ENCODE measurements at places on chromosomes 16 and 17. TPM values are rescaled to one million over a fixed set of nuclear protein-coding genes. Genes with fewer than 3 reads are reported as not detected.

GRCh38 chr16:14251419-14251818 lies 180.3 kb downstream of the MRTFB start:
- DNase-seq = no peak

DNA sequence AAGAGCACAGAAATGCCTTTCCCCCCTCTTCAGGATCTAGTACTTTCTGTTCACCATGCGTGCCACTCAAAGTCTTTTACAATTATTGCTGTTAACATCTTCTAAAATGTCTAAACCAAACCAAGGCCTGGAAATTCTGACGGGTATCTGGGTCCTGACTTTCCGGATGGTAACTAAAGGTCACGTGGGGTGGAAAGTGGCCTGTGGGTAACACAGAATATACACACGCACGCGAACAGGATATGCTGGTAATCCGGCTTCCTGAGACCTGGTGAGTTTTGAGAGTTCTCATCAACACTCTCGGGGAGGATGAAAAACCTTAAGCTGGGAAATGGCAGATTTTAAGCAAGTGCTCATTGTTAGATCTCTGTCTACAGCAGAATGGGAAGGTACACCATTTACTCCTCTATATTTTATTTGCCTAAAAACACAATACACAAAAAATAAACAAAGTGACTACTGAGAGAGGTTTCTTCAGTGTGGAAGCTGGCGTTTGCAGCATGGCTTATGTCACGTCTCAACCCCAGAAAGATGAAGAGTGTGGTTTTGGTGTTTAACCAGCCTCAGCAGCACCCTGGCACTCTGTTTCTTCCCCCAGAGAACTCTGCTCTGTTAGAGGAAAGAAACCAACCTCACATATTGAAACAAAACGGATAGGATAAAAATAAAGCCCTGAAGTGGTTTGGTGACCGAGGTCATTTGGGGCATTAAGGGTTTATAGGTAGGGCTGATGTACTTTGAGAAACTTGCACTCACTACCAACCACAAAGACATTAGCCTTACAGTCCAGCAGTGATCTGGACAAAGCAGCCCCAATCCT lies 37.3 kb downstream of the SMG6 start:
- no peak for DNase-seq

DNA sequence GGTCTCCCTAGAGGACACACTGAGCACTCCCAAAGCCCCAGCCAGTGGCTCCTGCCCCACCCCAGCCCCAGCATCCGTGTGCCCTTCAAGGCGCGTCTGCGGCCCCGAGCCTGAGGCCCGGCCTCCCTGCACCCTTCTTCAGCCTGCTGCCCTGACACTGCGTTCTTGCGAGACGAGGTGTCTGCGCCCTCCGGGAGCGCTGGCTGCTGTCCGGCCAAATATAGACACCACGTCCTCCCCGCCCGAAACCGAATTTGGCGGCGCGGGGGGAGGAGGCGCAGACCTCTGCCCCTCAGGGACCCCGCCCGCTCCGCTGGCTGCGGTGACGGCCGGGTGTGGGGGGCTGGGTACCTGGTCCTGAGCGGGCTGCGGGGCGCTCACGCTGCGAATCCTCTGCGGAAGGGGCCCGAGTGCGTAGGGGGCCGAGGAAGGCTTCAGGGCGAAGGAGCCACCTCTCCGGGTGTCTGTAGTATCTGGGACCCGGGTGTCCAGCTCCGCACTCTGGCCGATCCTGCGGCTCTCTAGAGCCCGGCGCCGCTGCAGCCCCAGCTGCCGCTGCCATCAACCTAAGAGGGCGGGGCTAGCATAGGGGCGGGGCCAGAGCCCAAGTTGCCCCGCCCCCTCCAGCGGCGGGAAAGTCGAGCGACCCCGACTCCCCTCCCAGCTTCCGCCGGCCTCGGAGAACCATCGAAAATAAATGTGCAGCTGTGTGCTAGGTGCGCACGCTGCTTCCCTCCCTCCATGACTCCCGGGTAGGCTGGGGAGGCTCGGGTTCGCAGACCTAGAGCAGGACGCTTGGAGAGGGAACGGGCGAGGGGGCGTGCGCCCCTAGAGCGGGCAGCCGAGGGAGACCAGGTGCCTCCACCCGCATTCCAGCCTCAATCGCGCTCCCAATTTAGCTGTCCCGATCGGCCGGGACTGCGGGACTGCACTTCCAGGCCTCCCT lies at the start of gene CORO6:
CORO6 (minus strand) TSS at position 576 of the 946 bp plus-strand sequence. CDS start 1,491 bp downstream, outside the sequence.
- DNase-seq = peak; percentile 95

GRCh38 chr17:77491921-77492445 lies 351.2 kb downstream of the SEC14L1 start:
- no peak for DNase-seq

PIRT gene
- not detected for polyA plus RNA-seq

GALK1 gene
- 36.5 TPM for polyA plus RNA-seq

ACAP1 gene
- polyA plus RNA-seq = 6.4 TPM

- DNase-seq = no peak
These were observed 540.3 kb downstream of the KCNJ2 start for GRCh38 chr17:70709596-70709995.

DNA sequence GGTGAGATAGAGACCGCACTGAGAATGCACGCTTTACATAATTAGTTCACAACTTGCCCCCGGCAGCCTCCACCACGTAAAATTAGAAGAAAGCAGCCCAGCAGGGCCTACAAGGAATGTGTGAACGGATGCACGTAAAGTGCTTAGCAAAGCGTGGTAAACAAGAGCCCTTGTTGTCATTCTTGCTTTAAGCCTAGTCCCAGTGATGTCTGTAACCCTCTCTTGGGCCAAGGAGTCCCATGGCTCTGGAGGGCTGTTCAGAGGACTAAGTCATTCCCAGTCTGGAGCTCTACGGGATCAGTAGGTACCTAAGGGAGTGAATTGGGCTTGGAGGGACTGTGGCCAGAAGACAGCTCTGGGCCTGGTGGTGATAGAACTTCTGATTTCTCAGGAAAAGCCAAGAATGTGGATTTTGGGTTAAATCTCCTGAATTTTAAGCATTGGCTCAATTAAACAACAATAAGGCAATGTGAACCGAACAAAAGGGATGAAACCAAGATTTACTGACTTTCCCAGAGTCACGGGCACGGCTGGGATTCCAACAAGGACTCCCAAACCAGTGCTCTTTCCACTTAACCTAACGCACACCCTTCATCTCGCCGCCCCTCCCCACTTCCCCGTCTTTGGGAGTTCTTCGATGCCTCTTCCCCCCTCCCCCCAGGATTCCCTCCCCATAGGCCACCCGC lies 775 bp upstream of the CHP2 start:
- DNase-seq = no peak

DNA sequence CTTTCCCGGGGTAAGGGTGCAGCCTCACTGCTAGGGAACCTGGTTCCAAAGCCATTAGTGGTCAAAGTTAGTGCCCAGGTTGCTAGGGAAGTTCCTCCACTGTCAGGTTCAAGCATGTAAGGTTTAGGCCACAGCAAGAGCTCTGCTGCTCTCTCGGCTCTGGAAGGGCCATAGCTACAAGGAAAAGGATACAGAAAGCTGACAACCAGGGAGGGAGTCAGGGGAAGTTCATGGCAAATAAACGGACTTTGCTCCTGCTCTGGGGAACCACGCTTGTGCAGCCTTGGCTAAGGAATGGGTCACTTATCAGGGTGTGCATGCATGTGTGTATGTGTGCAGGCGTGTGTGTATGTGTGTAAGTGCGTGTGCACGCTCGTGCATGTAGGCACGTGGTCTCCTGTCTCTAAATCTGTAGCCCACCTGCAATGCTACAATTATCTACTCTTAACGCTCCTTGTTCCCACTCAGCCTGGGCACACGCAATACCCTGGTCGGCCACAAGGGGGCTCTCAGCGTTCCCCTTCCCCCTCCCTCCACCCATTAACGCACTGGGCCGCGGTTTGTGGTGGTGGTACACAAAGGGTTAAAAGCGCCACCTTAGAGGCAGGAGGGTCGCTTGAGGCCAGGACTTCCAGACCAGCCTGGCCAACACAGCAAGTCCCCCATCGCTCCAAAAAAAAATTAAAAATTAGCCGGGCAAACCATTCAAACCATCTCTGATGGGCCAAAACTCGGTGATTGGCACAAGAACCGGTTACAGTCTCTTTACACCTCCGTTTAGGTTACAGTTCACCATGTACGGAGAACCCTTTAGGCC lies 48.4 kb upstream of the KDM8 start:
- DNase-seq = peak; percentile 77

- peak; percentile 92 for DNase-seq
These were observed 454 bp downstream of the CCDC40 start for GRCh38 chr17:80036715-80037477.

- no peak for DNase-seq
These were observed 10.4 kb downstream of the CALB2 start for GRCh38 chr16:71368958-71369357.

SYT17 gene
- polyA plus RNA-seq = 0.39 TPM

- peak; percentile 42 for DNase-seq
These were observed 17.2 kb downstream of the CASKIN2 start for GRCh38 chr17:75498039-75498725.

DNA sequence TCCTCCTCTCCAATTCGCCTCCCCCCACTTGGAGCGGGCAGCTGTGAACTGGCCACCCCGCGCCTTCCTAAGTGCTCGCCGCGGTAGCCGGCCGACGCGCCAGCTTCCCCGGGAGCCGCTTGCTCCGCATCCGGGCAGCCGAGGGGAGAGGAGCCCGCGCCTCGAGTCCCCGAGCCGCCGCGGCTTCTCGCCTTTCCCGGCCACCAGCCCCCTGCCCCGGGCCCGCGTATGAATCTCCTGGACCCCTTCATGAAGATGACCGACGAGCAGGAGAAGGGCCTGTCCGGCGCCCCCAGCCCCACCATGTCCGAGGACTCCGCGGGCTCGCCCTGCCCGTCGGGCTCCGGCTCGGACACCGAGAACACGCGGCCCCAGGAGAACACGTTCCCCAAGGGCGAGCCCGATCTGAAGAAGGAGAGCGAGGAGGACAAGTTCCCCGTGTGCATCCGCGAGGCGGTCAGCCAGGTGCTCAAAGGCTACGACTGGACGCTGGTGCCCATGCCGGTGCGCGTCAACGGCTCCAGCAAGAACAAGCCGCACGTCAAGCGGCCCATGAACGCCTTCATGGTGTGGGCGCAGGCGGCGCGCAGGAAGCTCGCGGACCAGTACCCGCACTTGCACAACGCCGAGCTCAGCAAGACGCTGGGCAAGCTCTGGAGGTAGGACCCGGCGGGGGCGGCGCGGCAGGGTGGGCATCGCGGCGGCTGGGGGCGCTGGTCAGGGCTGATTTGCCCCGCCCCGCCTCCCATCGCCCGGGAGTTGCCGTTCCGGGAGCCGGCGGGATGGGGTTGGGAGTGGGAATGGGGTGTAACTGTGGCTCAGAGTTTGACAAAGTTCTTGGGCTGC lies 567 bp downstream of the SOX9 start:
- DNase-seq = peak; percentile 85

DNA sequence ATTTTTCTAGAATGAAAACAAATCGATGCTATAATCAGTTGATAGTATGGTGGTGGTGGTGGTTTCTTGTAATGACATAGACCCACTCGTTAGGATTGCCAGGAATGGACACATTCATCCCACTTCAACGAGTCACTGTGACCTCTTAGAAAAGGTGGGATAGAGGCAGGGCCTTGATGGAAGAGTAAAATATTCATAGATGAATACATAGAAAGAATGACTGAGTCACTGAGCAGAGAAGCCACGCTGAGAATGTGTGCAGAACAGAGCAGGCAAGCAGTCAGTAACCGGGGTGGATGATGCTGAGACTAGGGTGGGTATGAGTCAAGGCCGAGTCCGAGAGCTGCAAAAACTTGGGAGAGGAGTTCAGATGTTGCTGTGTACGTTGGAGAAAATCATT lies 129.9 kb downstream of the PITPNC1 start:
- no peak for DNase-seq

- peak; percentile 60 for DNase-seq
These were observed 829 bp downstream of the PITPNM3 start for GRCh38 chr17:6555331-6556120.

DNA sequence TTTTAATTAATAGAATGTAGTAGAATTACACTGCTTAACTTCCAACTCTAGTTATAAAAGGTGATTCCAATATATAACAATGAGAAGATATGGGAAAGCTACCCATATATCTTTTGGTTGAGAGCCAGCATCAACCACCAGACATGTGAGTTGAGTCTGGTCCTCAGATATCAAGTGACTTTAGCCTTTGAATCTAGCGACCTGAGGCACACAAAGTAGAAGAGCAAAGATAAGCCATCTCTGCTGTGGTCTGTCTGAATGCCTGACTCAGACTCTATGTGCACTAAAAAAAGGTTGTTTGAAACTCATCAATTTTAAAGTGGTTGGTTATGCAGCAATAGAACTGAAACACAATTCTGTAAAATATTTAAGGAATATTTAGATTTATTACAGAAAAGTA lies 492.5 kb upstream of the SOX9 start:
- no peak for DNase-seq

SRP68 gene
- 76.8 TPM for polyA plus RNA-seq

SPNS3 gene
- not detected for polyA plus RNA-seq

CHP2 gene
- polyA plus RNA-seq = not detected

DNA sequence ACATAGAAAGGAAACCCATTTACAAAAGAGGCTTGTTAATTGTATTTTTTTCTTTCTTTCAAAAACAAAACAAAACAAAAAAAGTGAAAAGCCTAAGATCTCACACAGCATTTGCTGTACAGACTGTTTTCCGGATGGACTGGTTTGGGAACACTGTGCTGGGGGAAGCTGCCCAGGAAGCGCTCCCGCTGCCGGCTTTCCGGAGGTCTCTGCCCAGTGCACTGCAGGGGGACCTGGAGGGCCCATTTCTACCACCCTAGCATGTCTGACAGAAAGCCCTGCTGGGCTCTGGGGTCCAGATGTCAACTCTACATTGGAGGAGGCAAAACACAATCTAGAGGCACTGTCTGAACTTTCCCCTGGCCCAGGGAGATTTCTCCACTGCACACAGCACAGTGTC lies 26.3 kb upstream of the CLEC18B start:
- DNase-seq = no peak
